Stimulated activated CD8-positive, alpha-beta memory T cell treated with anti-CD3 and anti-CD28 coated beads, Interleukin-15, amount 100 ng/mL, for 4 hours (primary cell): ENCODE measurements at places on chromosomes 1 and 21.

DNA sequence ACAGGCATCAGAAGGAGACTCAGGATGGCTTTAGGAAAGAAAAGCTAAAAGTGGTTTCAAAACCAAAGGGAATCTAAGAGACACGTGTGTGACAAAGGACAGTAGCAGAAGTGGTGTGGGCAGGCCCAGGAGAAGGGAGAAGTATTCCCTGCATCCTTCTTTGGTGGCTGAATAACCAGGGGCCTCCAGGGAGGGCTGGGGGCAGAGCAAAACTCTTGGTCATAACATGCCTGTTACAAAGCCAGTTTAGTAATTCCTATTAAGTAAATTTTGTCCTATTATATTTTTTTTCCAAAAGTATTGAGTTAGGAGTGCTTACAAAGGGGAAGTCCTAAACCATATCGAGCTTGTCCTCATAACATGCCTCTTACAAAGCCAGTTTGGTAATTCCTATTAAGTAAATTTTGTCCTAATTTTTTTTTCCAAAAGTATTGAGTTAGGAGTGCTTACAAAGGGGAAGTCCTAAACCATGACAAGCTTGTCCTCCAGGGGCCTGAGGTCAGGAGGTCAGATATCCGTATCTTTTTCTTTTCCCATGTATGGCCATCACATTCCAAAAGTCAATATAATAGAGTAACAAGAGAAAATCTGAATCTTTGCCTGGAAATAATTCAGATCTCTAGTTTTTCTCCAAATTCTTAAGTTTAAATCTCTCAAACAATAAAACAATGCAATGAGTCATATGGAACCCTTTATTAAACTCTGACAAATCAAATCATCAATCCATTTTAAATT, 509.2 kb downstream of the LTN1 start:
- no peak for DNase-seq

GRCh38 chr1:10745383-10745782, 51.1 kb downstream of the CASZ1 start:
- DNase-seq: no peak

DNA sequence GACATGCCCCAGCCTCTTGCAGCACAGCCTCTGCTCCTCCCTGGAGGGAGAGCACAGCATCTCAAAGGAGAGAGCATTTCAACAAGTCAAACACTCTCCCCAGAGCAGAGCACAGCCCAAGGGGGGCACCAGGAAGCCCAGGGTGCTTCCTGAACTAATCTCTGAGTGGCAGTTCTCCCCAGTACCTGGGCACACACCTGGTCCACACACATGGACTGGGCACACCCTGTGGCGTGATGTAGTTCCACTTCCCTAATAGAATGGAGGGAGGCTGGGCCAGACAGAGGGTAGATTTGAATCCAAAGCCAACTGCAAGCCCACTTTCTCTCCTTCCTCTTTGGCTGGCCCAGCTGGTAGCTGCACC, 55.5 kb downstream of the CD46 start:
- no peak for DNase-seq

DNA sequence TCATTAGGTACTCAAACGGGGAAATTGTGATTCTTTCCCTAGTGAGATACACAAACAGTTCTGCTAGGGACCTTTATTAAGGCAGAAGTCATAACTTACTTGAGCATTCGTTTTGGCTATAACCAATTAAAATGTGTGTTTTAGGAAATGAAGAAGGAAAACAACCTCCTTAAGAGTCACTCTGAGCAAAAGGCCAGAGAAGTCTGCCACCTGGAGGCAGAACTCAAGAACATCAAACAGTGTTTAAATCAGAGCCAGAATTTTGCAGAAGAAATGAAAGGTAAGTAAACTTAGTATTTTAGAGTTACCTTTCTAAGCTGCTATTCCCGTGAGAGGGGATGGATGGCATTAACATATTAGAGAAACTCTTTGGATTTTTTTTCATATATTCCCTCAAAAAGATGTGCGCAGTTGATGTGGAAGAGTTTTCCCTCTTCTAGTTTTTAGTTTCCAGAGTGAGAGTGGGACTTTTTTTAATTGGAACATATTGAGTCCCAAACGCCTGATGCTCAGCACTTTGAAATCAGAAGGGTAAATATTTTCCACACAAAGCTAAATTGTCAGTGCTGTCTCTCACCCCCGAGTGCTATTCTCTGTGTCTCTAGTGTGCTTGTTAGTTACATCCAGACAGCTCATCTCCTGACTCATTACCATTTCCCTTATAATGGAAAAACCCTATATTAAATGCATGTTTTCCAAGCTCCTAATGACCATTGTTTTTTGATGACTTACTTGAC, 34.9 kb downstream of the CENPF start:
- DNase-seq: no peak

DNA sequence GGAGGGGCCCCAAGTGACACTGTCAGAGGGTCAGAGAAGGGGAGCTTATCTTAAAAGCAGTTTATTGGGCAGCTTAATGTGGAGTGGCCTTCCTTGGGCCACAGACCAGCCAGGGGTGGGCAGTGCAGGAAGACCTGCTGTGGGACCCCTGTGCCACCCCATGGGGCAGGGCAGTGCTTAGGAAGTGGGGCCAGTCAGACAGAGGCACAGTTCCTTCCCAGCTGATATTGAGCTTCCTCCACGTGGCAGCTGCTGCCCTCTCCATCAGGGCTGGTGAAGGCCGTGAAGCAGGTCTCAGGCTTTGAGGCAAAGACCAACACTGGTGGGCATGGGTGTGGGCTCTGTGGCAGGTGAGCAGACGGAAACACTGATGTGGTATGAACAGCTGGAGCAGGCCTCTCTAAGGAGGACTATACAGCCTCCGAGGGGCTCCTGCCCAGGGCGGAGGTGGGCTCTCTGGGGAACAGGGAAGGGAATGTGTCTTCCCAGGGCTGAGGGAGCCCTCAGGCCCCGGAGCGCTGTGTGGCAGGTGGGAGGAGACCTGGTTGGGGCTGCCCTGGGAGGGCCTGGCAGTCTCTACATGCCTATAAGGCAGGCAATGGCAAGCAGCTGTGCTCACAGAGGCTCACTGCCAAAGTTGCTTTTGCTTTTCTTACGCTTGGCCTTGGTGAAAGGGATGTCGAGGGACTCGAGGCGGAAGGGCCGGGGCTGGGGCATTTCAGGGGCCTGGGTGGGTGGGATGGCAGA, 3.0 kb upstream of the DDOST start:
- DNase-seq: no peak

GRCh38 chr1:231583376-231583775, 43.2 kb upstream of the DISC1 start:
- no peak for DNase-seq

GRCh38 chr1:115073298-115074087, 15.8 kb downstream of the TSPAN2 start:
- no peak for DNase-seq

DNA sequence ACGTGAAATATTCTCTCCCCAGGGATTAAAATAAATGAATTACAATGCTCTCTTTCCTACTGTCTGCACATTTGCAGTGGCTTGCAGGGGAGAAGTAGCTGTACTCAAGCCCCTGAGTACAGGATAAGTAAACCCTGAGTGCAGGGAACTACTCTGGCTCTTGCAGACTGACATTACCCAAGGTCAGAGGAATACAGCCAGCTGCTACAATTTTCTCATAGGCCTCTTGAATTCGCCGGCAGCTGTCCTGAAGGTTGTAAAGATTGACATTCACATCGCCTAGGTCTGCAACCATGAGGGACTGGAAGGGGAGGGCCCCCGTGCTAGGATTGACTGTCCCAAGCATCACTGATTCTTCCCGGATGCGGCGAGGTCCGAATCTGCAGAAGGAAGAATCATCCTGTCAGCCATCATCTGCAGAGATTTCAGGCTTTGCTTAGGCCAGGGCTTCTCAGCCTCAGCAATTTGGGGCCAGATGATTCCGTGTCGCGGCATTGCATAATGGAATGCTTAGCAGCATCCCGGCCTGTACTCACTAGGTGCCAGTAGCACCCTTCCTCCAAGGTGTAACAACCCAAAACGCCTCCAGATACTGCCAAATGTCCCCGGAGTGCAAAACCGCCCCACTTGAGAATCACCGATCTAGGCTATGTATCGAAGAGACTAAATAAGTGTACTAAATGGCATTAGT, 1.7 kb downstream of the AGMAT start:
- no peak for DNase-seq

GRCh38 chr1:115052454-115053083, 22.9 kb downstream of the TSHB start:
- DNase-seq: no peak

- DNase-seq: no peak
These were observed 3.9 kb upstream of the CD247 start for GRCh38 chr1:167522246-167522645.

DNA sequence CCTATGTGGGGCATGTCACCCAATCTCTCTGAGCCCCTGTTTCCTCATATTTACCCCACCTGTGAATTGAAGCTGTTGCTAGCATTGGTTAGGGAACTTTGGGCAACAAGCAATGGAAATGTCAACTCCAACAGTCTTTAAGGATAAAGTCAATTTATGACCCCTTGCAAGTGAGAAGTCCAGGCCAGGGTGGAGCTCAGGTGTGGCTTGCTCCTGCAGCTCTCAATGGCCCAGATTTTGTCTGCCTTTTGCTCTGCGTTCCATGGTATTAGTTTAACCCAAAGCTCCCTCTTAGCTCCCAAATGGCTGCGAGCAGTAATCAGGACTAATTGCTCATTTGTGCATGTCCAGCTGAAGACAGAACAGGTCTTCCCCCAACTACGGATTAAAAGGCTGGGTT, 70.4 kb upstream of the ABCG1 start:
- no peak for DNase-seq

GRCh38 chr1:222090103-222090502, 348.2 kb upstream of the DUSP10 start:
- DNase-seq: no peak

- no peak for DNase-seq
These were observed 36.8 kb upstream of the MACF1 start for GRCh38 chr1:39167632-39168209.

DNA sequence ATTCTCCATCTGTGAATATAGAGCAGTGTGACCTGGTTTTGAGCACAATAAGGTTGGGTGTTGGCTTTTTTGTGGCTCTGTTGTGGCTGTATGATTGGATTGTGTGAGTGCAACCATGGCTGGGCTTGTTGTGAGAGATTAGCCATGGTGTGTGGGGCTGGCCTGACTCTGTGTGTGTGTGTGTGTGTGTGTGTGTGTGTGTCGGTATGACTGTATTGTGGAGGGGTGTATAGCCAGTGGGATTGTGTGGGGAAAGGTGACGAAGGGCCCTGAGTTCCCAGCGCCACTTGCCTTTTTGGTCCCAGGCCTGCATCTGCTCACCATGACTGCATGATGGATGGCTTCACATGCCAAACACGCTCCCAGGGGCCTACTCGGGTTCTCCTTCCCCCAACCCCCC, 5.9 kb upstream of the SLC6A9 start:
- DNase-seq: no peak

GRCh38 chr1:50917138-50918137, 42.6 kb downstream of the FAF1 start:
- no peak for DNase-seq

DNA sequence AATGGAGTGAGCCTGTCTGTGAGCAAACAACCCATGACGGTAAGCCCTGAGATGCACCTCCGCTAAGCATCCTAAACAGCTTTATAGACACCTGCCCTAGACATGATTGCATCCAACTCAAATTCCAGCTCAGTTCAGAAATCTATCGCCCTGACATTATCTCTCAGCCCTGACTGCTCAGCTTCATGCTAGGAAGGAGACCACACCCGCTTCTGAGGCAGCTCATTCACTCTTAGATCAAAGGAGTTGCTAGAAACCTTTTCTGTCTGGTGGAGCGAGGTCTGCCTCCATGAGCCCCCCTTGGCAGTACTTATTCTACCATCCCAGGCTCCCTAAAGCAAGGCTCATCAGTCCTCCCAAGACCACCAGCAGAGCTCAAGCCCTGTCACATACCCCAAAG, 17.0 kb downstream of the IL10RB start:
- no peak for DNase-seq

DNA sequence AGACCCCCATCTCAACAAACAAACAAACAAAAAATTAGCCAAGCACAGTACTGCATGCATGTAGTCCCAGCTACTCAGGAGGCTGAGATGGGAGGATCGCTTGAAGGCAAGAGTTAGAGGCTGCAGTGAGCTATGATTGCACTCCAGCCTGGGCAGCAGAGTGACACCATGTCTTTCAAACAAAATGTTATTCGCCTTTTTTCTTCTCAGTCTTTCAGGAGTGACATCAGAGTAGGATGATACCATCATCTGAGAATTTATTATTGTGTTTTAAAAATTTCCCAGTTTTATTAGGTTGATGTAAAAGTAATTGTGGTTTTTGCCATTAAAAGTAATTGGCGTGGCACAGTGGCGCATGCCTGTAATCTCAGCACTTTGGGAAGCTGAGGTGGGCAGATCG, 10.8 kb downstream of the PARK7 start:
- DNase-seq: no peak

DNA sequence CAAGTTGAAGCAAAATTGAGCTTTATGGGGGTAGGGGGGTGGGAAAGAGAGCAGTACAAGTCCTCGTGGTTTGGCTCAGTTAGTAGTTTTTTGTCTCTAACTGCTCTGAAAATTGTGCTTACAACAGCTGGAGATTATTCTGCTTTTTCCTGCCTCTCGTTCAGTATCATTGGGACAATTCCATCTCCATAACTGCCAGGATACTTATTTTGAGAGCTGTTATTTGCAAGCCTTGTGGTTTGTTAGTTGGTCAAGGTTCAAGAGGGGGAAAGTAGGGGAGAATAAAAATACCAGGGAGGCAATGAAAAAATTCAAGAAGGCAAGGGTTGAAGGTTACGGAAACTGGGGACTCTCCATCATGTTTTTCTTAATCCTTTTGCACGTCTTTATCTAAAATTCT, 811.8 kb upstream of the ADGRL2 start:
- no peak for DNase-seq

- DNase-seq: no peak
These were observed 265.5 kb downstream of the PTPRC start for GRCh38 chr1:198904321-198904720.

GRCh38 chr1:245858022-245858721, 648.9 kb downstream of the SMYD3 start:
- DNase-seq: no peak

- DNase-seq: no peak
These were observed 106.6 kb downstream of the NR5A2 start for GRCh38 chr1:200134116-200134515.

DNA sequence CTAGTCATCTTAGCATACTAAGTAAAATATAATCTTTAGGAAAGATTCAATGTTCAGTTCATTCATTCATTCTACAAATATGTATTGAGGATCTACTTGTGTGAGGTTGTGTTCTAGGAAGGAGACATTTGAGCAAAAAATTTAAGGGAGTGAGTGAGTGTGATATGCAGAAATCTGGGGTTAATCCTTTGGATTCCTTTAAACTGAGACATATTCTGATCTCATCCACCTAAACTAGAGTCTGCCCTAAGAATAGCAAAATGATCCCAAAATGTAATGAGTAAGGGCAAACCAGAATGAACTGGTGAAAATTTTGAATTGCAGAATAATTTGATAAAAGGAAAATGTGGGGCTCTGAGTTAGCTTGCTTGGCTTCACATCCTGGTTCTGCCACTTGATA, 8.6 kb downstream of the UBE2U start:
- no peak for DNase-seq

GRCh38 chr1:242023805-242024204, 24.9 kb upstream of the MAP1LC3C start:
- DNase-seq: no peak
